ENCODE measurements at places on chromosomes 6 and 20. TPM values are rescaled to one million over a fixed set of nuclear protein-coding genes. Genes with fewer than 3 reads are reported as not detected.

SLC22A1 gene
- 0.50 TPM for total RNA-seq

- no peak for DNase-seq
Measured at GRCh38 chr6:18654821-18655220, 267.7 kb downstream of the RNF144B start.

DNA sequence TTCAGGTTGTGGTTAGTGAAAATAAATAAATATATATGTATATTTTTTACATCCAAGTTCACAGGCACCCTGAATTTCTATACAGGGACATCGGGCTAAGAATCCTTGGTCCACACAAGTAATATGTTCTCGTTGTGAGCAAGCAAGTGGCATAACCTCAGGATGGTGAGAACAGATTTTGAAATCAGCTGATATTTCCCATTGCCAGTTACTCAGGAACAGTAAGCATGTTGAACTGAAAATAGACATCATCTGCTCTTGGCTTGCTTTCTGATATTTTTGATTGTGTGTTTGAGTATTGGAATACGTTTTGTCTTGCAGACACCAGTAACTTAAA is 87.7 kb downstream of the TRMT6 start:
- no peak for DNase-seq

DNA sequence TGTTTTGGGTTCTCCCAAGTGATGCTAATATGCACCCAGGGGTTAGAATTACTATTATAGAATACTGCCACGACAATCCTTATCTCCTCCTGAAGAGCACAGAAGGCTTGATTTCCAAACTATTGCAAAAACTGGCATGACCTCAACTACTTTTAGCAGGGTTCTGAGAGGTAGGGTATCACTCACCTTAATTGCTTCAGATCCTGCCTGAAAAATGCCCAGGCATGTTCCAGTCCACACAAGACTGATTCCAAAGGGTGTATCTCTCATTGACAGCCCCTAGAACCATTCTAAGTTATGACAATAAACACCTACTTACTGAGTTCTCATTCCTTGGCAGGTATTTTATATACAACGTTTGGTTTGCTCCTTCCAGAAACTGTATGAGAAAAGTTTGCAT is 5.0 kb upstream of the DSE start:
- DNase-seq = no peak

GRCh38 chr6:52537001-52537753 is 39.7 kb downstream of the TRAM2 start:
- DNase-seq = no peak

ADGRG6 gene
- 26.1 TPM for total RNA-seq

DNA sequence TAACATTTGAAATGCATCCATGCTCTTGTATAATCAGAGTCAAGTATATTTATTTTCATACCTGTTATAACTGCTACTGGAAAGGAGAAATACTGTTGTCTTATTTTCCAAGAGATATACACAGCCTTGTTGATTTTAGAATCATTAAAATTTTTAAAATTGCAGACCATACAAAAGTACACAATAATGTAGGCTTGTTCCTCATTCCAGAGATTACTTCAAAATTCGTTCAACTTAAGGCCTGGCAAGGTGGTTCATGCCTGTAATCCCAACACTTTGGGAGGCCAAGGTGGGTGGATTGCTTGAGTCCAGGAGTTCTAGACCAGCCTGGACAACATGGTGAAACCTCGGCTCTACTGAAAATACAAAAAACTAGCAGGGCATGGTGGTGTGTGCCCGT is 6.1 kb downstream of the RNF114 start:
- no peak for DNase-seq

- no peak for DNase-seq
Measured at GRCh38 chr20:41137614-41138474, 501 bp downstream of the PLCG1 start.

ANKRD66 gene
- not detected for total RNA-seq

DNA sequence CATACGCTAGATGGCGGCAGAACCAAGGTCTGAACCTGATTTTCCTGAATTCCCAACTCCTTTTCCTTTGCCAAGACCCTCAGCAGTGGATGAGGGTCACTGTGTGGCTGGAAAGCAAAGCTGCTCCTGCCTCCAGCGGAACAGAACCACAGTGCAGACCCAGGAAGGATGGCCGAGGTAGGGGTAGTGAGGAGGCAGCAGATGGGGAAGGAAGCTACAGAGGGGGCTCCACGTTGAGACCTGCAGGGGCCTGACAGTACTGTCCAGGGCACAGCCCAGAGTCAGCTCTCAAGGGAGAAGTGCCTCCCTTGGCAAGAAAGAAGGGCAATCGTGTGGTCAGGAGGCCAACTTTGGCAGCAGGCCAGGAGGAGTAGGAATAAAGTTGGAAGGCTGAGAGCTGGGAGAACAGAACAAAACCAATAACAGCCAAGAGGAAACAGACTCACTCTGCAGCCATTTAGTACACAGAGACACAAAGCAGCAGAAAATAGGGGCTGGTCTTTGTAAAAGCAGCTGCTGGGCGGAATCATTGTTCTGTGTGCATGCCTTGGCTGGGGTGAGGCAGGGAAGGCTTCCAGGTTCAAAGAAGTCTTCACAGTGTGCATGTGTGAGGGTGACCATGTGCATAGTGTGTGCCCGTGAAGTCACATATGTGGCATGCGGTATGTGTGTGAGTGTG is 3.1 kb downstream of the GABRR2 start:
- DNase-seq = peak; percentile 79

DNA sequence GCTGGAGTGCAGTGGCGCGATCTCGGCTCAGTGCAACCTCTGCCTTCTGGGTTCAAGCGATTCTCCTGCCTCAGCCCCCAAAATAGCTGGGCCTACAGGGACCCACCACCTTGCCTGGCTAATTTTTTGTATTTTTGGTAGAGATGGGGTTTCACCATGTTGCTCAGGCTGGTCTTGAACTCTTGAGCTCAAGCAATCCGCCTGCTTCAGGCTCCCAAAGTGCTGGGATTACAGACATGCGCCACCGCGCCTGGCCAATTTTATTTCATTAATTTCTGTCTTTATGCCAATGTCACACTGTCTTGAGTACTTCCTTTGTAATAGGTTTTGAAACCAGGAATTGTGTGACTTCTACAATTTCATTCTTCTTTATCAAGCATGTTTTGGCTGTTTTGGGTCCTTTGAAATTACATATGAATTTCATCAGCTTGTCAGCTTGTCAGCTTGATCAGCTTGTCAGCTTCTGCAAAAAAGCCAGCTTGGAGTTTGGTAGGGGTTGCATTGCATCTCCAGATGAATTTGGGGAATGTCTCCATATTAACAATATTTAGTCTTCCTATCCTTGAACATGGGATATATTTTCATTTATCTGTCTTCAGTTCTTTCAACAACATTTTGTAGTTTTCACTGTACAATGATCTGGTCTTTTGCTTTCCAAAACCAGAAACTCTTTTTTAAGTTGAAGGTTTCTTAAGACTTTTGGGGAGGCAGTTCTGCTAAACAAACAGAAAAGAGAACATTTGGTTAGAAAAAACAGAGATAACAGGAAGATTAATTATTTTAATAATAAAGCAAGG is 20.8 kb downstream of the ZFAND3 start:
- no peak for DNase-seq
